GM18507 (cell line): ENCODE measurements at places on chromosomes 1 and 21.

DNA sequence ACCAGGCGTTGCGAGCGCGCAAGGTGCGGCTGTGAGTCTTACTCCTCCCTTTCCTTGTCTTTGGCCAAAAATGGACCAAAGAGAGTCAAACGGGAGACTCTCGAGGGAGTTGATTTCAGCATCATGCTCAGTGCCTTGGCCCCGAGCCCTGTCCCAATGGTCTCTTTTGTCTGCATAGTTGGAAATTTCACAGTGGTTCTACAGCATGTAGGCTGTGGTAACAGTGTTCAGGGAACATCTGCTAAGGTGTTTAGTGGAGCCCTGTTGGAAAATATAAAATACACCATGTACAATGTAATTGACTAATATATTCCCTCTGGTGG is 2.7 kb downstream of the CACNA1E start:
- no peak for DNase-seq

DNA sequence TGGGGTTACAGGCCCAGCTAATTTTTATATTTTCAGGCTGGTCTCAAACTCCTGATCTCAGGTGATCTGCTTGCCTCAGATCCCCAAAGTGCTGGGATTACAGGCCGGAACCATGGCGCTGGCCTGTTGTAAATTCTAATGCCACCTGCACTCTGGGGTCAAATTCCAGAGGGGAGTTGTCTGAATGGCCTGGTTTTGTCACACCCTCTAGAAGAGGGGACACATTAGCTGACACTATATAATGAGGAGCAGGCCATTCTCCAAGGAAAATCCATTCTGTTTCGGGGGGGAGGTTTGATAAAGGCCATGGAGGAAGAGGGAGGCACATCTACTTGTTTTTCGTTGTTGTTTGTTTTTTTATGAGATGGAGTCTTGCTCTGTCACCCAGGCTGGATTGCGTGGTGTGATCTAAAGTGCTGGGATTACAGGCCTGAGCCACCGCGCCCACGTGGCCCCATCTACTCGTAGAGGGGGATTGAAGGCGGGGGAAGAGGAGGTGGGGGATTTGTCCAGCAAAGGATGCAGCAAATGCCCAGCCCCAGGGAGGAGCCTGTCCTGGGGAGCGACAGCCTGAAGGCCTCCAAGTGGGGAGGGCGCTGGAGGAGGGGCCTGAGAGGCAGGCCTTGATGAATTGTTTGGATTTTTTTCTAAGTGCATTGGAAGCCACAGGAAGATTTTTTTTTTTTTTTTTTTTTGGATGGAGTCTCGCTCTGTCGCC is 78.4 kb upstream of the SLC45A1 start:
- no peak for DNase-seq

DNA sequence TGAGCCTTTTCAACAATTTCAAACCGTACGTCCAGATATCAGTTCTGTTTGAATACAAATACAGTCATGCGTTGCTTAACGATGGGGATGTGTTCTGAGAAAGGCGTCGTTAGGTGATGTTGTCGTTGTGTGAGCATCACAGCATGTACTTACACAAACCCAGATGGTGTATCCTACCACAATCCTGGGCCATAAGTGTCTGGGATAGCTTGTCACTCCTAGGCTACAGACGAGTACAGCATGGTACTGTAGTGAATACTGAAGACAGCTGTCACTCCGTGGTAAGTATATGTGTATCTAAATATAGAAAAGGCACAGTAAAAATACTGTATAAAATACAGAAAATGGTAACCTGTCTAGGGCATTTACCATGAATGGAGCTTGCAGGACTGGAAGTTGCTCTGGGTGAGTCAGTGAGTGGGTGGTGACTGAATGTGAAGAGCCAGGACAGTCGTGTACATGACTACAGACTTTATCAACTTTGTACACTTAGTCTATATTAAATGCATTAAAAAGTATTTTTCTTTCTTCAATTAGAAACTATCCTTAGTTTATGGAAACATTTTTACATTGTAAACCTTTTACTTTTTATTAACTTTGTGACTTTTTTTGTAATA is 10.5 kb upstream of the OR2W3 start:
- no peak for DNase-seq

DNA sequence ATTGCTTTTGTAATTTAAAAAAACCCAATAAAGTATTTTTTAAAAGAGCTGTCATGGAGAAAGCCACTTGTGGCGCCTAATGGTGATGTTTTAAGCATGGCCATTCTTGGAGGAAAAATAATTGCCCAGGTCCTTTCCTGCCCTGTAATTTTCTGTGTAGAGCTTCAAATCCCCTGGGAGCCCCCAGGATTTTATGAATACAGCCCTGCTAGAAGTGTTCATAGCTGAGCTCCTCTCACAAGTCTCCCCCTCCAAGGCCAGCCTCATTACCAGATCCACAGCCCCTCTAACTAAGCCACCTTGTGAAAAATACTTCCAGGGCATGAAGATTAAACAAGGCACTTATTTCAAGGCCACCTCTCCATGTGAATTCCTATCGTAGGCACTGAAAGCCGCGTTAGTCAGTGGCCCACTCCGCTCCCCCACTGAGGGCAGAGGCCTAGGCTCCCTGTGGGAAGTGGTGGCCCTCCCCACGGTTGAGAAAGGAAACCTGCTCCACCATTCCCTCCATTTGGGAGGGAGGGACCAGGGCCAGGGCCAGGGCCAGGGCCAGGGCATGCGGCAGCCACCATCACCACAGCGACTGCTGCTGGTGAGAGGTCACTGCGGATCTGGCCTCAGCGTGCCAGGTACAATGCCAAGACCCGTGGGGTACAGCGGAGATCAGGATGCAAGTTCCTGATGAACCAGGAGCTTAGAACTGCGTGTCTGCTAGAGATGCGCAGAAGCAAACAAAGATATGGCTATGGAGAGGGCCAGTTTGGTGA is 83.1 kb downstream of the KCNN3 start:
- DNase-seq, result no peak

DNA sequence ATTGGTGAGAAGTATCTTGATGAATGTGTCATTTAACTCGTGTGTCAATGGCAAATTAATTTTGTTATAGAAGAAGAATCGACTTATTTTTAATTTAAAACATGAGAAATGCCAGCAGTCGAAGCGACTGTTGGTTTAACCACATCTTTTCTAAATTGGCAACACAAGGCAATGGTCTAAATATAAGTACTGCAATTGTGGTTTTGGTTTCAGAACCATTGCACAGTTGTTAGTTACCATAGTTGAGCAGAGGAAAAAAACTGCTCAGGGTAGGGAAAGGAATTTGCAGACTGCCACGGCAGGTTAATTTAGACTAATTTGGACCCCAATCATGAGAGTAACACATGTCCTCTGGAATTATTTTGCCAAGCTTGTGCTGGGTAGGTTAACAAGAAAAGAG is 185.6 kb upstream of the RUNX1 start:
- DNase-seq, result no peak

- DNase-seq, result no peak
Observed at GRCh38 chr1:192476802-192477298, 98.7 kb upstream of the RGS1 start.

- no peak for DNase-seq
Observed at GRCh38 chr1:19033926-19034680, 77.6 kb upstream of the IFFO2 start.

DNA sequence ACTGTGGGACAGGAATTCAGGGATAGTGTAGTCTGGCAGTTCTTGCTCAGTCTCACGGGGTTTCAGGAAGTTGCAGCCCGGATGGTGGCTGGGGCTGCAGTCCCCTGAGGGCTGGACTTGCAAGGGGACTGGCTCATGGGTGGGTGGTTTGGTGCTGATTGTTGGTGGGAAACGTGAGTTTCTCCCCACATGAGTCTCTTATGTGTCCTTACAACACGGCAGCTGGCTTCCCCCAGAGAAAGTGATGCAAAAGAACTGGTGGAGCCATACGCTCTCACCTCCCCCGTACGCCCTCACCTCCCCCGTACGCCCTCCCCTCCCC is 64.9 kb downstream of the EVA1C start:
- DNase-seq, result no peak

DNA sequence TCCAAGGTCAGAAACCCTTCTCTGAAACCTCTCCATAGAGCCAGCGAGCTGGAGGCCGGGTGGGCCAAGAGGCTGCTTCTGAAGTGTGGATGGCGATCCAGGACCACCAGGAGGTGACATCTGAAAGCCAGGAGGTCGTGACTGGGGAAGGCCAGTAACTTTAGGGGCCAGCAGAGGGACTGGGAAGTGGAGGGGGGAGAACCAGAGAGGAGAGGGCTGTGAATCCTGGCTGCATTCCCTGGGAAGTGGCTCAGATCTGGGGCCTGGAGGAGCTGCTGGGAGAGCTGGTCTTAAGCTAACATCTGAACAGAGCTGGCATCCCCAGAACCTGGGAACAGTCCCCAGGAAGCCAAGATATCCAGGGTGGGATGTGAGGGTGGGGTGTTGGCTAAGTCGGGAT is 11.3 kb upstream of the EPHA8 start:
- DNase-seq, result no peak

DNA sequence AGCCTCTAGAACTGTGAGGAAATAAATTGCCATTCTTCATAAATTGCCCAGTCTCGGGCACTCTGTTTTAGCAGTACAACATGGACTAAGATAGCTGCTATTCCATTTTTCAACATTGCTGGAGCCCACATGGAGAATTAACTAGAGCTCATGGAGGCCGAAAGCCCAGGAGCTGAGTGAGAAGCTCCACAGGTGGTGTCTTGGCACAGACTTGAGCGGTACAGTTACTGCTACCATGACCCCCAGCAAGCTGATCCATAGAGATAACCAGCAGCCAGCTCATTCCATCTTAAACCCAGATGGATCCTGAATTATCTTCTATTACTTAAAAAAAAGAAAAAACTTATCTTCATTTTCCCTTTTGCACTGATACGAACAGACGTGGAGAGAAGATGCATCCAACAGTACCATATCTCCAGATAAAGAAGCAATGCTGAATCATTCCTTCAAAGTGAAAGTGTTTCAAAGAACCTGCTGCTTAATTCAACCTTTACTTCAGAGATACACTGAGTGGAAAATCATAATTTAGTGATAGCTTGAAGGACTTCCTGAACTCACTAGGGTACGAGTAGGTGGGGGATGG is 115.1 kb downstream of the SETD4 start:
- DNase-seq, result no peak

DNA sequence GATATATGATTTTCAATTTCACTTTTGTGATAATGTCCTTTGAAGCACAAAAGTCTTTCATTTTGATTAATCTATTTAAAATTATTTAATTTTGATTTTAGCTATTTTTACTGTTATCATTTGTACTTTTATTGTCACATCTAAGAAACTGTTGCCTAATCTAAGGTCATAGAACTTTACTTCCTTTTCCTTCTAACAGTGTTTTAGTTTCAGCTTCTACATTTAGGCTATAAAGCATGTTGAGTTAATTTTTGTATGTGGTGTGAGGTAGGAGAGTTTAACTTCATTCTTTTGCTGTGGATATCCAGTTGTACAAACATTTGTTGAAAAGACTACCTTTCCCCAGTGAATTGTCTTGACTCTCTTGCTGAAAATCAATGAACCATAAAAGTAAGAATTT is 204.5 kb downstream of the TM2D1 start:
- no peak for DNase-seq
